MV-4-11 (cell line): ENCODE measurements at places on chromosomes 11 and 22.

DNA sequence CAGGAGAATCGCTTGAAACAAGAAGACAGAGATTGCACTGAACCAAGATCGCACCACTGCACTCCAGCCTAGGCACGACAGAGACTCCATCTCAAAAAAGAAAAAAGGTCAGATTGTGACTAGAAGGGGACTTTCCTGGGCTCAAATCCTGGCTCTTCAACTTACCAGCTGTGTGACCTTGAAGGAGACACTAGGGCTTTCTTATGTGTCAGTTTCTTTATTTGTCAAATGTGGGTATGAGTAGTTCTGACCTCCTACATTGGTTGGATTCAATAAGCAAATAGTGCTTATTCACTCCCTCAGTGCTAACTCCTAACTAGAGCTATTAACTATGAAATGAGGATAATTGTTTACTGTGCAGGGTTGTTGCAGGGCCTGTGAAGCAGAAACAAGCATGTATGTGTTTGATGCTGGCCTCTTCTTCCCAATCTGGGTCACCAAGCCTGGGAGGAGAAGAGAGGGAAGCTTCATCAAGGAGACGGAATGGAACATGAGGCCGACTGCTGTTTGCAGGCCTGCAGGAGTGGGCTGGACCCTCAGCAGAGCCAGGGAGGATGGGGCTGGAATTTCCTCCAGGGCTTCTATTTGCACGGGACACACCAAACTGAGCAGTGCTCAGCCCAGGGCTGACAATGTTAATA lies 22.5 kb downstream of the RHOD start:
- DNase-seq: no peak

DNA sequence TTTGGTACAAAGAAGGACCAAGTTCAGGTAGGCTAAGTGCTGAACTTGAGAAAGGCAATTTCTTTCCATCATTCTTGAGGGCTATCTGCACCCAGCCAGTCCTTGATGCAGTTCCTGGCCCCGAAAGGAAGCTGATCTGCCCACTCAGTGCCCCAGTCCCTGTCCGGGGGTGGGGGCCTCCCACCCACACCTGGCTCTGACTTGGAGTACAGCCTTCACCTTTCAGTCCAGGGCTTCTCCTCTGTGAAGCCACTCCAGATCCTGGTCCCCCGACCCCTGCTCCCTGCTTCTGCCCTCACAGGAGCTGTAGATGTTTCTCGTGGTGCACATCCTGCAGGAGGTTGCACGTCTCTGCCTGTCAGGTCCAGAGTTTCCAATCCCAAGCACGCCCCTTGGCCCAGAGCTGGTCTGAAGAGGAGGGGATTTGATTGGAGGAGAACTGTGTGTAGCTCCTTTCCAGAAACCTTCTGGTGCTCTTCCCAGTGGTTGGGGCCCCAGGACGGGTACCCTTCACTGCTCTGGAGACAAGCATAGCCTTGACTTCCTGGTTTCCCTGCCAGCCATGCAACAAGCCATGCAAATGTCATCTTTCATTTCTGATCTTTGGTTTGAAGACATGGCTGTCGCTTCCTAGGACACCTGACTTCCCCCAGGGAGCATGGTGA lies 75.3 kb downstream of the BCR start:
- no peak for DNase-seq

GRCh38 chr11:120064341-120064740 lies 73.6 kb downstream of the TRIM29 start:
- no peak for DNase-seq

DNA sequence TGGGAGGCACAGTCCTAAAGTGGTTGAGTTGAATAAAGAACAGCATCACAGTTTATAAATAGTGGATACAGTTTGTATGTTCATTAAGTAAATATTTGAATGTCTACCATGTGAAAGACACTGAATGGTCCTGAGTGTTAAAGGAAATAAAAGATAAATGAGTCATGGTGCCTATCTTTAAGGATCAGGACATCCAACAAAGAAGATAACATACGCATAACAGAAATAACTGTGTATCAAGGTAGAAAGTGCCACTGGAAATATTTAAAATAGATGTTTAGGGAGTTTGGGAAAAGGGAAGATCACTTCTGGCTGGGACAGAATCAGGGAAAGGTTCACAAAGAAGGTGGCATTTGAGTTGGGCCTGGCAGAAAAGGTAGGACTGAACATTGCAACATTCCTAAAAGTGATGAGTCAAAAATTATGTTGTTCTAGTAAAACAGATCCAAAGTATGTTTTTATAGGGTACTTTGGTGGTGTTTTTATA lies 41.5 kb downstream of the CSTPP1 start:
- no peak for DNase-seq

GRCh38 chr22:44889255-44889878 lies 120.4 kb downstream of the PHF21B start:
- no peak for DNase-seq

DNA sequence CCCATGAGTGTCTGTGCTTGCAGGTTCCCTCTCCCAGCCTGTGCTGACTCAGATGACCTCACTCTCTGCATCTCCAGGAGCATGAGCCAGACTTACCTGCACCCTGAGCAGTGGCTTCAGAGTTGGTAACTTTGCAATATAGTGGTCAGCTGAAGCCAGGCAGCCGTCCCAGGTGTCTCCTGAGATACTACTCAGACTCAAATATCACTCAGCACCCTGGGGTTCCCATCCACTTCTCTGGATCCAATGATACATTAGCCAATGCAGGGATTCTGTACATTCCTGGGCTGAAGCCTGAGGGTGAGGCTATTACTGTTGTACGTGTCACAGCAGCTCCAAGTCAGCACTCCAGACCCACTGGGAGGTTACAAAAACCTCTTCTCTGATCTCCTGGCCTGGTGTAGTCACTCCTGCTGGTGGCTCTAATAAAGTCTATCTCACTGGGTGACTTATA lies 87.8 kb upstream of the TOP3B start:
- no peak for DNase-seq

DNA sequence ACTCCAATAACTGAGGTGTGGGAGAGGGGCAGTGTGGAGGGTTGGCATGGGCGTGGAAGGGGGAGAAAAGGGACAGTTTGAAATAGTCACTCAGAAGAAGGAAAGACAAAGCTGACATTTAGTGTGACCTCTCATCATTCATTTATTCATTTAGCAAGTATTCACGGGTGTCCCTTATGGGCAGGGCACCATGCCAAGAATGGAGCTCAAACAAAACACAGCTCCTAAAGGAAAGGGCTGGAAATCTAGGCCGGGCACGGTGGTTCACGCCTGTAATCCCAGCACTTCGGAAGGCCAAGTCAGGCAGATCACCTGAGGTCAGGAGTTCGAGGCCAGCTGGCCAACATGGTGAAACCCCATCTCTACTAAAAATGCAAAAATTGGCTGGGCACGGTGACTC lies 19.4 kb upstream of the DGKZ start:
- DNase-seq: no peak

DNA sequence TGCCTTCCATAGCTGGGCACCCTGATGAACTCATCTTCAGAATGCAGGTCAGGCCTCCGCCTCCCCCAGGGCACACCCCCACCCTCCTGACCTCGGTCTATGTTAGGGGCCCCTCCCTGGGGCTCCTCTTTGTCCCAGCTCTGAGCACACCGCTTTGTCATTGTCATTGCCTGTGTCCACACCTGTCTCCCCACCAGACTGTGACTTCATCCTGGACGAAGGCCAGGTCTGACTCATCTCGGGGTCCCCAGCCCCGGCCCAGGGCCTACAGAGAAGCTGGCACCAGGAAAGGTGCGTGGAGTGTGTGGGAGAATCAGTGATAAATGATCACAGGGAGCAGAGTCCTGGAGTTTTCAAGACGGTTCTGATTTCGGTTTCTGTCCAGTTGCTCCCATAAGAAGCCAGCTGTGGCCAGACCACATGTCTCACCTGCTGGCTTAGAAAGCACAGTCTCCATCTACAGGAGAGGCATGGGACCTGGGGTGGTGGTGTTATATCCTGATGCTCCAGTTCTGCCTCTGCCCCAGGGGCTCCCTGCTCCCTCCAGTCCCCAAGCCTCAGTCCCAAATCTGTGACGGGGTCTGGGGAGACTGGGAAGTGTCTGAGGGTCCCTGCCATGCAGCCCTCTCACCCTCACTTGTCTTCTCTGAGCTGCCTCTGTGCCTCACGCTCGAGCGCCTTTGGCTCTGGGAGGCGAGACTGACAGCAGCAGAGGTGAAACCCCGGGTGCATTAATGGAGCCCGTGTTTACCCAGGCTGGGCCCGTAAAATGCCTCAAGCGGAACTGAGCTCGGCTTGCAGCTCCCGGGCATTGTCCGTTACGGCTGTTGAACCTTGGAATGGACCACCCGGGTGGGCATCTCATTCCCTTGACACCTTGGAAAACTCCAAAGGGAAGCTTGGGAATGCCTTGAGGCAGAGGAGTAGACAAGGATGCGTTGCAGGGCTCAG lies 85.5 kb upstream of the WNT11 start:
- DNase-seq: no peak

DNA sequence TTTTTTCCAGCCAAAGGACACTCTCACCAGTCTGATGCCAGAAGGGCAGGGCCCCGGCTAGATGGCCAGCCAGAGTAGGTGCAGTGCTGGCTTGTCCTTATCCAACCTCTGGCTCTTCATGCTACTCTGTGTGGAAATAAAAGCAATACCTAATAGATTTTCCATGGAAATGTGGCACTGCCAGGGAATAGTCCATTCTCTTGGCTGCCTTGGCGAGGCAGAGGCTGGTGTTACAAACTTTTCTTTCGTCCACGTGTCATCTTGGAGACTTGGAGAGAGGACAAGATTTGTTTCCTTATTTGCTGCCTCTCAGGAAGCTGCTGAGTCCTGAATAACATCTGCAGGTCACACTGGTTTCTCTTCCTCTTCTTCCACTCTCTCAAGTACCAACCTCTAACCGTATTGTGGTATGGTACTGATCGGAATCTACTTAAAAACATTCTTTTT lies 17.2 kb upstream of the C1QTNF4 start:
- DNase-seq: peak; percentile 98

DNA sequence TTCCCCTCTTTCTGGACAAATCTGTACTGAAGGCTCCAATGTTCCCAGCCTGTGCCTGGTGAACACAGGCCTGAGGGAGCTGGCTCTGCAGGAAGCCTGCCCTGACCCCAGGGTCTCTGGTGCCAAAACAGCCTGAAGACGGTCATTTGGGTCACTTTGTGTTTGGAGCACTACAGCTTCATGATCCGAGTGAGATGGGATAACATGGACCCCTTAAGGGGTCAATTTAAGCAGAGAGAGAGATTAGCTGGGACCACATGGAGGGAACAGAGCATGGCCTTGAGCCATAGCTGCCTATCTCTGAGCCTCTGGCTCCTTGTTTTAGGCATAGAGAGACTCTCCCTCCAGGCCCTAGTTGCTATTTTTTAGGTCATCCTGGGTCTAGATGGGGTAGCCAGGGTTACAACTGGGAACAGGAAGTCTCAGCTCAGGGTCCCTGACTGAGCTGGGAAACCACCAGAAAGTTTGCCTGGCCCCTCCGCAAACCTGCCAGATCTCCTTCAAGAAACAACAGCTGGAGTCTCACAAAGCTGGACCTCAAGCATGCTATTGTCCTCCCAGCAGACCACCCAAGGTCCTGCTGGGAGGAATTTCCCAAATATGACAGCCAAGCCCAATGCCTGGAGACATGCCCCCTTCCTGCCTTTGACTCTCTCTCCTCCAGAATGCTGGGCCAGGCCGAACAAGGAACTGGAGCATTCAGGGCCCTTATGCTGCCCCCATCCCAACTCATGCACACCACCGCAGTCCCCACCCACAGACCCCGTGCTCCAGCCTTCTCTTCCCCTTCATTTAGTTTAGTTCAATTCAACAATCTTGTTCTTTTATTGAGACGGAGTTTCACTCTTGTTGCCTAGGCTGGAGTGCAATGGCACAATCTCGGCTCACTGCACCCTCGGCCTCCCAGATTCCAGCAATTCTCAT lies 4.0 kb downstream of the SLCO2B1 start:
- DNase-seq: no peak

DNA sequence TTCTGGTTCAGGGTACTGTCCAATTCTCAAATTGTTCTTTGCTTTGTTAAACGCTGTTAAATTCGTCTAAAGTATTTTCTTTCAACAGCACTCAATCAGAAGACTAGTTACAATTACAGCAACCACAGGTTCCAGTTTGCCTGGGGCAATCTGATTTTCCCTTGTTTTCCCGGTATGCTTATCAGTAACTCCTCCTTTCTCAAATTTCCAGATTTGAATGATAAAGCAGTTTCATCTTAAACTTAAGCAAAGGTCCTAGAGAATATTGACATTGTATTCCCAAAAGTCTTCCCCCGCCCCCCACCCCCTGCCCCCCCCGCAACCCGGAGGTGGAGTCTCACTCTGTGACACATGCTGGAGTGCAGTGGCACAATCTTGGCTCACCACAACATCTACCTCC lies 10.5 kb upstream of the USP28 start:
- DNase-seq: no peak

GRCh38 chr11:105719073-105719822 lies 109.4 kb downstream of the GRIA4 start:
- no peak for DNase-seq

- DNase-seq: no peak
Observed at GRCh38 chr11:70073871-70074371, 4.2 kb upstream of the ANO1 start.

- no peak for DNase-seq
Observed at GRCh38 chr11:126026579-126026978, 36.1 kb downstream of the CDON start.

- no peak for DNase-seq
Observed at GRCh38 chr11:68890490-68891231, 13.0 kb downstream of the MRPL21 start.

GRCh38 chr11:770642-771616 lies 6.4 kb downstream of the GATD1 start:
- DNase-seq: no peak

GRCh38 chr11:34055218-34056000 lies 3.9 kb downstream of the CAPRIN1 start:
- no peak for DNase-seq

- no peak for DNase-seq
Observed at GRCh38 chr22:49324527-49325491, 502.9 kb downstream of the BRD1 start.

DNA sequence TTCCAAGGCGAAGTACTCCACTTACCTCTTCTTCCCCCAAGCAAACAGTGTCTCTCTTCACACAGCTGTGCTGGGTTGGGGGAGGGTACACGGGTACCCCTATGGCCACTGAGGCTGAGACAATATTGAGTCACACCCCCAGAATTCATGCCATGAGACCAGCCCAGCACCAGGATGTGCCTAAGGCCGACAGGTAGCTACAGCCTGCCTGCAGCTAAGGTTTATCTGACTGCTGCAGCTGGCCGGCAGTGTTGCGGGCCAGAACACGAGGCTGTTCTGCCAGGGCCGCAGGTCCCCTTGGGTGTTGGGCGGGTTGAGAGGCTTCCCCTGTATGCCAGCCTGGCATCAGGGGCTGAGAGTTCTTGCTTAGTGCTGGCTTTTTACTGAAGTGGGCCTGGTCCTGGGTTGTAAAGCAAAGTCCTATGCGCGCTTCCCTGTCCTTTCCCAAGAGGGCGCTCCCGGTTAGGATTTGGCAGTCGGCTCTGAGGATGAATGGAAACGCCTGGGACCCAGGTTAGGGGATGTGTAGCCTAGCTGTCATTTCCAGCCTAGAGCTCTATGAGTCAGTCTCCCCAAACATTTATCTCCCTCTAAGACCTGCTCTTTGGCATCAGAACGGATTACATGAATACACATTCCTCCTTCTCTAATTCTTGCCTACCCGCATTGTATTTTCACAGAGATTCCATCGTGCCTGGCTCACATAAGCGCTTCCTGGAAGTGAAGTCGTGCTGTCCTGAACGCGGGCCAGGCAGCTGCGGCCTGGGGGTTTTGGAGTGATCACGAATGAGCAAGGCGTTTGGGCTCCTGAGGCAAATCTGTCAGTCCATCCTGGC lies 7.1 kb downstream of the USP18 start:
- DNase-seq: peak; percentile 59
